ENCODE measurements at places on chromosomes 7 and 10. TPM values are rescaled to one million over a fixed set of nuclear protein-coding genes. Genes with fewer than 3 reads are reported as not detected.

DNA sequence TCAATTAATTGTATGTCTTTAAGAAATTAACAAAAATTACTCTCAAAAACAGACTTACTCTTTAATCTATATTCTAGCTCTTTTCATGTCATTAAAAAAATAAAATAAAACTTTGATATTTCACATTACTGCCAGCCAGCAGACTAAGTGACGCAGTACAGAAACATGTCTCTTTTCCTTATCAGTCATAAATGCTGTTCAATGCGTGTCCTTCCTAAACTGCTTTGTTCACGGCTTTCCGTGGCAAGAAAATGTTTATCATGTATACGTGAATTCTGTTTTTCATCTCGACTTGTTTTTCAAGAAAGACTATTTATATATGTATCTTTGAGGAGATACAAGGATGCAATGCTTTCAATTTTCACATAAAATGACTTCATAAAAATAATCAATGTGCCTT lies 182.4 kb downstream of the DOCK4 start:
- no peak overlapping the region for H3K4me3 ChIP-seq
- H3K27ac ChIP-seq: no peak overlapping the region
- DNase-seq: no peak
- no peaks in the 10 kb centered on the region for H3K4me1 ChIP-seq
- no peaks in the 10 kb centered on the region for H3K36me3 ChIP-seq
- no peaks in the 10 kb centered on the region for H3K27me3 ChIP-seq

DNA sequence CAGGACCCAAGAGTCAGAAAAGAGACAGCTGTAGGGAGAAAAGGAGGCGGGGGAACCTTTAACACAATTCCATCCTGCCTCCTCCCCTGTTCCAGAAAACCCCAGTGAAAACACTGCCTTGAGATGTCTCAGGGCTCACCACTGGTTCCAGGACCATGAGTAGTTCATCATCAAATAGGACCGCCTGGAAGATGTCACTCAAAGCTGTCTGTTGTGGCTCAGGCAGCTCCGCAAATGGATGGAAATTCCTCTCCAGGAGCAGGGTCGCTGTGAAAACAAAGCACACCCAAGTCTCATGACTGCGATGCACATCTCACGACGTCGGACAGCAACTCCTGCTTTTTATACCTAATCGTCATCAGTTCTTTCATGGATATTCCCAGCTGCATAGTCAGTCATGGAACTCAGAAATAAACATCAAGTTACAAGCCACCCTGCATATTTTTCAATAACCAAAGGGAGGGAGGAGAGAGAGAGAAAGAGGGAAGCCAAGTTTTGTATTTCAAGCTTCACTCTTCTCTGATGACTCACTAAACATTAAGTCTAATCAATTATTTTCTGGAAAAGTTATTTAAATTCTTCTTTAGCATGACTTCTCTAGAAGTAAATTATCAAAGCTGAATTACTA lies 49.2 kb downstream of the GSDME start:
- no peak overlapping the region for H3K4me3 ChIP-seq
- DNase-seq: no peak
- no peak overlapping the region for H3K27ac ChIP-seq
- no peaks in the 10 kb centered on the region for H3K4me1 ChIP-seq

DNA sequence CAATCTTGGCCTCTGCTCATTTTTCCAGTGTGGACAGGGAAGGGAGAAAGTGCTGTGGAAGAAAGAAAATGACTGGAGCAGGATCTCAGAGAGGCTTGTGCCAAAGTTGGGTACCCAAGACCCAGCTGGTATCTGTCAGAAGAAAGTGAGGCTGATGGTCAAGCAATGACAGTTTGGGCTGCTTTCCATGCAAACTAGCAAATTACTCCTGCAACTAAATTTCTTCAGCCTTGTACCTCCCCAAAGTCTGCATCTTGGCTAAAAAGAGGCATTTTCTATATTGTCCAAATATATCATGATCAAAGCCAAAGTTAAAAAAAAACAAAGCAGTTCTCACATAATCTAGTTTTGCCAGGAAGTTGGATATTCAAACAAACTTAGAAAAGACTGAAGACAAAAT lies 208.5 kb upstream of the FRMD4A start:
- H3K27ac ChIP-seq: peak overlapping the region; percentile 48
- H3K4me1 ChIP-seq: peaks cover 70% of the 10 kb centered on the region
- no peak for DNase-seq
- no peaks in the 10 kb centered on the region for H3K27me3 ChIP-seq
- H3K4me3 ChIP-seq: no peak overlapping the region
- H3K36me3 ChIP-seq: peaks cover 56% of the 10 kb centered on the region

GRCh38 chr7:23470330-23471105 lies at the start of gene IGF2BP3:
Gene IGF2BP3 (minus strand): TSS chr7:23470491. CDS start chr7:23470110, 381 bp downstream.
- H3K4me1 ChIP-seq: peaks cover 56% of the 10 kb centered on the region
- peak; percentile 40 for DNase-seq
- H3K4me3 ChIP-seq: peak within 1 kb of the TSS; percentile 51
- no peaks in the 10 kb centered on the region for H3K36me3 ChIP-seq
- peaks cover 69% of the 10 kb centered on the region for H3K27me3 ChIP-seq
- no peak within 1 kb of the TSS for H3K27ac ChIP-seq

GRCh38 chr7:20026762-20027161 lies 190.4 kb downstream of the MACC1 start:
- H3K27ac ChIP-seq: no peak overlapping the region
- no peaks in the 10 kb centered on the region for H3K36me3 ChIP-seq

DNA sequence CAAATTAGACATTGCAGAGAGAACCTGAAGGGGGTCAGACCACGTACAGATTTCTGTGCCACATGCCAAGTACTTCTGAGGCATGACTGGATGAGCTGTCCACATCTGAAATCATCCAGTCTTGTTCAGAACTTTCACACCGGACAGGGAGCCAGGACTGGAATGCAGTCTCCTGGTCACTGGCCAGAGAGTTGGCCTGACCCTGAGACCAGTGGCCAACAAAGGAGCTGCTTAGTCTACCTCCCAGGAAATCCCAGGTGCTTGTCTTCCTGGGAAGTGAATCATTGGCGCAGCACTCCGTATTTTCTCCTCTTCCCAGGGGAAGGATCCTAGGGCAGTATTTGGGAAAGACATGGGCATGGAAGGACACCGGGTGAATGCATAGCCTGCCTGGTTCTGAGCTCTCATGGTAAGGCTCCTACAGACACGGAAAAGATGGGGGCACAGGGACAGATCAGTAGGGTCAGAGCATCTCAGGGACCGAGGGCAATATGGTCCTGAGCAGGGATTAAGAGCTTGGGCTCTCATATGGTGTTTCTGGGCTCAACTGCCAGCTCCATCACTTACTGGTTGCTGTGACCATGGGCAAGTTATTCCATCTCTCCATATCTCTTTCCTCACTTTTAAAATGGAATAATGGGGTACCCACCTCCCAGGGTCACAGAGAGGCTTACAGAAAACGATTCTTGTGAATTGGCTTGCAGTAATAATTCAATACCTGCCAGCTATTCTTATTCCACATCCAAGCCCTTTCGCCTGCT lies 1.3 kb upstream of the SCD start:
- H3K4me1 ChIP-seq: peaks cover 11% of the 10 kb centered on the region
- no peak for DNase-seq
- no peak overlapping the region for H3K27ac ChIP-seq
- no peaks in the 10 kb centered on the region for H3K36me3 ChIP-seq

DNA sequence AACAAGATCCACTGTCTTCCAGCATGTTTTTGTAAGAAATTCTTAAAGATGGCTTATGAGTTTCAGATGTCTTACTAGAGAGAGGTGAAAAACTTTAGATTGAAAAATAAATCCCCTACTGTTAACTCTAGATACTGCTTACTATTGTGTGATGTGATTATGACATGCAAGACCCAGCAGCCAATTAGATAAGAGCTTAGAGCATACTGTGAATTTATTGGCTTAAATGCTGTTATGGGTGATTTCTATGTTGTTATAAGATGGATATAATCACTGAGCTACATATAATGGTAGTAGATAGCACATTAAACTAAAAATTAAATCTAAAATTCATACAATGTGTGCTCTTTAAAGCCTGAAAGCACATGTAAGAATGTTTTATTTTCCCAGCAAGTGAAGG lies at the start of gene RNF133:
RNF133 (minus strand) TSS at position 101 of the 400 bp plus-strand sequence. CDS start 199 bp downstream, outside the sequence.
- no peak within 1 kb of the TSS for H3K4me3 ChIP-seq
- no peaks in the 10 kb centered on the region for H3K36me3 ChIP-seq
- H3K27me3 ChIP-seq: no peaks in the 10 kb centered on the region

DNA sequence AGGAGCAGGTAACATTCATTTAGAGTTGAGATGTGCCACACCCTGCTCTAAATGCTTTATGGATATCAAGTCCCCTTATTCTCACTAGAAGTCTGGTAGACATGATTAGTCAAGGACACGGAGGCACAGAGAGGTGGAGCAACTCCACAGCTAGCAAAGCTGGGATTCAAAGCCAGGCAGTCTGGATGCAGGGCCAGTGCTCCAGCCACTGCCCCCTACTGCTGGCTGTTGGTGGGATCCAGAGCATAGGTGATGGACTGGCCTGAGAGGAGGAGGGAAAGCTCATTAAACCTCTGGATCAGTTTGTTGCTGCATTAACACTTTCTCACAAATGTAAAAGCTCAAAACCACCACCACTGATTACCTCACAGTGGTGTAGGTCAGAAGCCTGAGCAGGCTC lies 22.6 kb upstream of the KBTBD2 start:
- no peaks in the 10 kb centered on the region for H3K36me3 ChIP-seq
- H3K4me1 ChIP-seq: no peaks in the 10 kb centered on the region
- no peak for DNase-seq
- no peak overlapping the region for H3K27ac ChIP-seq

Gene POLR2J2
- 1.4 TPM for polyA plus RNA-seq

Gene KLLN
- polyA plus RNA-seq: 0.26 TPM

Gene CALHM1
- polyA plus RNA-seq: not detected

Gene CYP3A7
- polyA plus RNA-seq: not detected

Gene ZNF862
- 7.2 TPM for polyA plus RNA-seq

Gene AGAP5
- polyA plus RNA-seq: 0.07 TPM

Gene MOGAT3
- not detected for polyA plus RNA-seq

Gene MYH16
- not detected for polyA plus RNA-seq
